IMR-90 (cell line): ENCODE measurements at places on chromosomes 5 and 9. TPM values are rescaled to one million over a fixed set of nuclear protein-coding genes. Genes with fewer than 3 reads are reported as not detected.

The CDO1 gene
- 3.3 and 8.6 TPM in 2 replicates for total RNA-seq

DNA sequence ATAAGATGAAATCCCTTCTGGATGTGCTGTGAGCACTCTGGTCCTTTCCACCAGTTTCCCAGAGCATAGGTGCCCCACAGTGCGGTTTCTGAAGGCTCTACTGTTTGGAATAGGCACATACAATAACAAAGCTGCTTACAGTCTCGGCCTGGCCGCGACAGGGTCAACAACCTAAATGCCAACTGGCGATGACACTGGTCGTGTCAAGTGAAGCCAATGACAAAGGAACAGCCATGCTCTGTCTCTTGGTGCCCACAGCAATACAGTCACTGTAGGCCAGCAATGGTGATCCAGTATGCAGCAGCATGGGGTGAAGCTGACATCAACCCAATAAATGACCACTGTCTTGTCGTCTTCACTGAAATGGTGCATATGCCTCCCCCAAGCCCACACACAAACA lies 47.8 kb upstream of the EQTN start:
- DNase-seq: no peak

GRCh38 chr5:173670130-173670651 lies 53.7 kb upstream of the BOD1 start:
- DNase-seq: peak; percentile 29

DNA sequence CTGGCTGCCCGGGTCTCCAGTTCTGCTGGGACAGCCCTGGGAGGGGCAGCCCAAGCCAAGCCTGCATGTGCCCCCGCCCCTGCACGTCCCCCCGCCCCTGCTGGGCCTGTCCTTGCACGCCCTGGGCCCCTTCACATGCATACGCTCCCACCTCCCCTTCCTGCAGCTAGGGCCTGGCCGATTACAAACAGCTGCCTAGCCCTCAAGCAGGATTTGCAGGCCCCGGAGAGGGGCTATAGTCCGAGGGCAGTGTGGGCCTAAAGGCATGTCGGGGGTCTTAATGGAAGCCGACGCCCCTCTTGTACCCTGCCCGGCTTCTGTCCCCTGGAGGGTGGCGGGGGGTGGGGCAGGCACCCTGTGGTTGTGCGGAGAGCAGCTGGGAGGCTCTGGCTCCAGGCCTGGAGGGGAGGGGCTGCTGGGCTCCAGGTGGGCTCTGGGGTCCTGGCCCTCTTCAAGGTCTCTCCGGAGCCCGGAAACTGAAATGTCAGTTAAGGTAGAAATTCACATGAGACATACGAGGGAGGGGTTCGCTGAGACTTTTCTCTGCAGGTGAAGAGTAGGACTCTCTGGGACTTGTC lies 16.9 kb downstream of the COL5A1 start:
- no peak for DNase-seq

GRCh38 chr5:36423578-36424307 lies 122.0 kb upstream of the RANBP3L start:
- DNase-seq: no peak

- no peak for DNase-seq
These were observed 10.0 kb downstream of the DUSP1 start for GRCh38 chr5:172760959-172761358.

The ANKRD18B gene
- total RNA-seq: 13.4 and 14.7 TPM in 2 replicates

The MYORG gene
- 0.36 and 0.56 TPM in 2 replicates for total RNA-seq

DNA sequence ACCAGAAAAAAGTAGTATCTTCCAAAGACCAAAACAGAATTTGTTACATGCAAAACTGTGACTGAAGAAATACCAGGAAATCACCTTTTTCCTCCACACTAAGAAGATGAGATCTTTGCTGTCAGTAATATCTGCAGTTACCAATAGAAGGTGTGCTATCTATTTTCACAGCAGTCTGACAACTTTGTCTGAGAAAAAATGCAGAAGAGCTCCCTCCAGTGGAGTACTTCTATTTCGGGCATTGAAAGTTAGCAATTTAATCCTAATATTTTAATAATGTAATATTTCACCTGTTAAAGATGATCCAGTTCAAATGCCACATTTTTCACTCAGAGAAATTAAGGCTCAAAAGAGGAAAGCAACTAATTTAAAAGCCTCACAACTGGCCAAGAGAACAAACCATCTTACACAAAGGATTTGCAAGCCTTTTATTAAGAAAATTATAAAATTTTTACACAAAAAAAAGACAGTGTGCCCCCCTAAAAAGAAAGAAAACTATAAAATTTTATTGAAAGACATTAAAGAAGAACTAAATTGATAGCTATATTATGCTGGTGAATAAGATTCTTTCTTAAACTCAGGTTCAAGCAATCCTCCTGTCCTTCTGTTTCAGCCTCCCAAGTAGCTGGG lies 50.6 kb downstream of the DEPDC1B start:
- DNase-seq: peak; percentile 51

GRCh38 chr9:107648153-107648715 lies 158.7 kb upstream of the KLF4 start:
- no peak for DNase-seq

The PCDHA10 gene
- total RNA-seq: under 0.01 TPM in 2 replicates
